Activated CD4-positive, alpha-beta T cell treated with anti-CD3 and anti-CD28 coated beads for 36 hours (primary cell): ENCODE measurements at places on chromosomes 12 and 14. TPM values are rescaled to one million over a fixed set of nuclear protein-coding genes. Genes with fewer than 3 reads are reported as not detected.

GARIN6 gene
- not detected for total RNA-seq

GNB3 gene
- 0.66 TPM for total RNA-seq

DNA sequence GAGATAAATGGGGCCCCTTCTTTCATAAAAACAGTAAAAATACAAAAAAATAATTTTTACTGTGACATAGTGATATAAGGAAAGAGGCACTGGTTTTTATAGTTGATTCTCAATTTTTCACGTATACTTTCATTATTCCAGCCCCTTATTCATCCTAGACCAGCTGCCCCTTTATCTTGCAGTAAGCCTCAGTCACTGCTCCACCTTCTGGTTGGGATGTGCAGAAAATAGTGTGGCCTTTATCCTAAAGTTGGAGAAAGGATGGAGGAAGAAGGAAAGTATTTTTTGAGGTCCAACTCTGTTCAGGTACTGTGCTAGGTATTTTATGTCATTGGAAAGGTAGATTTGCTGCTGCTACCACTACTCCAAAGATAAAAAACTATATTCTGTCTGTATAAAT, 172.7 kb downstream of the ANO6 start:
- no peak for DNase-seq
- no peak overlapping the region for H3K4me3 ChIP-seq

DNA sequence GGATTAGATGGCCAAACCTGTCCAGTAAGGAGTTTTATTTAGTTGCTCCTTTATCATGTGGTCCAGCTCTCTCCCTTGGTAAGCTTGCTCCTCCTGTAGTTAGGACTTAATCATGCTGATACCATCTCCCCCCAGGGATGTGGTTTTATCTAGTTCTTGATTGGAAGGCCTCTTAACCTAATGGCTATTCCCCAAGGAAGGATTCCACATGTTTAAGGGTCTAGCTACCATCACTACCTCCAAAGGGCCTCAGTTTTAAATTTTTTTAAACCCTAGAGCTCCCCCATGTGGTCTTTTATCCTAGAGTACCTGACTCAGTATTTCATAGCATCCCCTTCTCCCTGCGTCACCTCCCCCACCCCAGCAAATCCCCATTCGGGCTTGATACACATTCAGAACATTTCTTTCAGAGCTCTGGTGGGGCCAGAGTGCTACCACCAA, 22.5 kb downstream of the MAP3K12 start:
- peaks cover 45% of the 10 kb centered on the region for H3K4me1 ChIP-seq
- no peaks in the 10 kb centered on the region for H3K27me3 ChIP-seq
- H3K4me3 ChIP-seq: no peak overlapping the region
- H3K27ac ChIP-seq: peak overlapping the region; percentile 55
- peaks cover 75% of the 10 kb centered on the region for H3K36me3 ChIP-seq

DNA sequence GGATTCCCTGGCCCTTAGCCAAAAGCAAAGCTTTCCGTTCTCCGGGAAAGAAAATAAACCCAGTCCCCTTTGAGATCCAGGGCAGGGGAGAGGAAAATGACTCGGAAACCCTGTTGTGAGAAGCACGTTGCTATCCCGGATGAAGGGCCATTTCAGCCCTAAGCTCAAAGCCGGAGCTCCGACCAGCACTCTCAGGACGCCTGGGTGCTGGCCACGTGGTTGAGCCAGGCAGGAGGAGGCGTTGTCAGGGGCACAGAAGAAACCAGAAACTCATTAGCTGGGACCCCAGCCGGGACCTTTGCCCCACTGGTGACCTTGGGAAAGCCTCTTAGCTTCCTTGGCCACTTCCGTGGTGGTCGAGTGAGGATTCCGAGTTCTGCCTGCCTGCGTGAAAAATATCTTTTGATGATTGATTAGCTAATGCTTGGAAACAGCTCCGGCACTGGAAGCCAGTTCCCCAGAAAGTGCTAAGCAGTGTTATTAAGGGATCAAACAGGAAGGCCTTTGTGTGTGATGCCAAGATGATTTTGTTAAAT, 57.6 kb upstream of the FZD10 start:
- H3K27me3 ChIP-seq: peaks cover 20% of the 10 kb centered on the region
- no peaks in the 10 kb centered on the region for H3K36me3 ChIP-seq
- no peak overlapping the region for H3K4me3 ChIP-seq
- H3K27ac ChIP-seq: no peak overlapping the region
- DNase-seq: no peak
- no peaks in the 10 kb centered on the region for H3K4me1 ChIP-seq
